Adipocyte (in vitro differentiated cells): ENCODE measurements at places on chromosomes 2 and 18.

DNA sequence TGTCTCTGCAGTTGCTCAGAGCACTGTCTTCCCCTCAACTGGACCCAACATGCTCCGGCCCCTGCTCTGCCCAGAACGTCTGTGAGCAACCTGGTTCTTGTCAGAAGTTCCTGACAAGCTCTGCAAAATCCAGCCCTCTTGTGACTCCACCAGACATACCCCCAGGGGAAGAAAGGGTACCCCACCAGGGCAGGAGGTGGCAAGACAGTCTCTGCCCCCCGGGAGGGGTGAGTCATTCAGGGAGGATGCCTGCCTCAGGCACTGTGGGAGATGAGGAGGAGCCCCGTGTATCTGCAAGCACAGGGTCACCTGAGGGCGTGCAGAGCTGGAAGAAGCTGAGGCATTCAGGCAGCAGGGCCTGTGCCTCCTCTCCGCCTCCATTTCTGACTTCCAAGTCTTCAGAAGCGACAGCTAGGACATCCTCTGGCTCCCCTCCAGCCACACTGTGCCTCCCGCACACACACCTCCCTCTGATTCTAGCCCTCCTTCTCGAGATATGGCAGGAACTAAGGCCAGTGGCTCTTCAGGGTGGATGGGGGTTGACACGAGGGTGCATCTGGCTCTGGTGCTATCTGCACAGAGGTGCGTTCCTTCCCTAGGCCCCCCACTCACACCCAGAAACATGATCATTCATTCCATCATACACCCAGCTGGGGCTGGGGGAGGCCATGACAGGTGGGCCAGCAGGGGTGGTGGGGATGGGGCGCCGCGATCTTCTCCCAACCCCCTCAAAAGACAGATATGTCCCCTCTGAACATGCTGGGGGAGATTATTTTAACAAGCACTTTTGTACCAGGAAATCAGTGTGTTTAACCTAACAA is 222.2 kb downstream of the CYP26B1 start:
- DNase-seq, result no peak

GRCh38 chr2:10083046-10083445 is 2.8 kb upstream of the CYS1 start:
- peak; percentile 9 for DNase-seq

GRCh38 chr2:219279916-219280516 is 850 bp downstream of the DNAJB2 start:
- DNase-seq, result no peak

GRCh38 chr18:44816477-44816876 is 135.8 kb downstream of the SETBP1 start:
- DNase-seq, result no peak

- DNase-seq, result no peak
Measured at GRCh38 chr18:42861271-42861670, 254.2 kb downstream of the RIT2 start.

DNA sequence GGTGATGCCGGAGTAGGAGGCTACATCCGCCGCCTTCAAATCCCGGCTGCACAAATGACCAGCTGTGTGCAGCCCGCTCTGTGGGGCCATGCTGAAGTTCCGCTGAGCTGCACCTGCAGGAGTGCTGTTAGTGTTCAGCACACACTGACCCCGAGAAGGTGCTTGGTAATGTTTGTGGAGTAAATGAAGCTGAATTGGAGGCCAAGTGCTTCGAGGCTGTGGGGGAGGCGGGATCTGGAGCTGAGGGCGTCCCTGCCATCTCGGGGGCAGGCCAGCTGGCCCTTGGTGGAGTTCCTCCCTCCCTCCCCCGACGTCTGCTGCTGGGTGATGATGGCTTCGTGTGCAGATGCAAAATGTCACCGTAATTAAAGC is 23.2 kb downstream of the KCNF1 start:
- DNase-seq, result no peak

- no peak for DNase-seq
Measured at GRCh38 chr2:67156796-67157195, 240.3 kb upstream of the ETAA1 start.

DNA sequence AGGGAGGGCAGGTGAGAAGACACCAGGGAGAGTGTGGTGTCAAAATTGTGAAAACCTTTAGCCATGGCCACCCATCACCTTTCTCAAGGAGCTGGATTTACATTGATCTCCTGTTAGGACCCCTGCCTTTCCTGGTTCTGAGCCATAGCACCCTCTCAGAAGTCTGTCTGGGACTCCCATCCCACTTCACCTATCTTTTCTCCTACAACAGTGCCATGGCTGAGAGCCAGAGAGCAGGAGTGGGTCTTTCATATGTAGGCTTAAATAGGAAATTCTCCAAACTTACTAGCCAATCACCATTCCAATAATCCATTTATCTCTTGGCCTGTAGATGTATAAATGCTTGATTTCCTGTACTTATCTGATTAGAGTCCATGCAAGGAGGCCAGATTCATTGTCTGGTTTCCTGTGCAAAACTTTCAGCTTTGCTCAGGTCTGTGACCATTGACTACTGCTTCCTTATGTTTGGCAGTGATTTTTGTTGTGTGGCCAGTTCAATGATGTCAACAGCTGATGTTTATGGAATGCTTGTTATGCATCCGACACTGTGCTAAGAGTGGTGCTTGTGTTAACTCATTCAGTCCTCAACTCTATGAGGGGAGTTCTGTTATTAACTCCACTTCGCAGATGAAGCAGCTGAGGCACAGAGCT is 57.6 kb upstream of the IGFBP5 start:
- DNase-seq, result no peak

DNA sequence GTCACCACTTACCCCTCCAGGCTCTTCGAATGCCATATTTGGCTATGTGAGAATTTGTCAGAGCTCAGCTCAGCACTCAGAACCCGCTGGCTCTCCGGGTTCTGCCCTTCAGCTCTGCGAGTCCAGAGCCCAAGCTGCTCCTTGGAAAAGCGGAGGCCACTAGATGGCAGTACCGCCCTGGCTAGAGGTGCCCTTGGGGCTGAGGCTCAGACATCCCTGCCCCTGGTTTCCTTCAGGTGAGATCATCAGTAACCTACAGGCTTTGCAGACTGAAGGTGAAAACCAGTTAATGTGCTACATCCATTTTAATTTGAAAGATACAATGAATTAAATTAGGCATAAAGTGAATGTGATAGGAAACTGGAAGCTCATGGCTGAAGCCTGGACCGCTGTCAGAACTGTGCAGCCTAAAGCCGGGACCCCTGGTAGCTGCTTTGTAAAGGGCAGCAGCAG is 285.6 kb downstream of the AGAP1 start:
- peak; percentile 88 for DNase-seq

DNA sequence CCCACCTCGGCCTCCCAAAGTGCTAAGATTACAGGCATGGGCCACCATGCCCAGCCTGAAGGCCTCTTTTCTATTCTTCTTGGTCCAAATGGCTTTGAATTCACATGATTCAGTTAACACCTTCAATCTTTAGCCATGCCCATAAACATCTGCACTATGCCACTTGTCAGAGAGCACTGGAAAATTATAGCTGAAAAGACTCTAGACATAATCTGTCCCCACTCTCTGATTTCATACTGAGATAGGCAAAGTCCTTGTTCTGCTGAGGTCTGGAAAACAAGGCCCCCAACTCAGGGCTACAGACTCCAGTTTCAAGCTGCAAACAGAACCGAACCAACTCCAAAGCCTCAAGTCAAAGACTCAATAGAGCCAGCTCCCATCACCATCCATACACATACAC is 170.7 kb downstream of the ANTXR1 start:
- no peak for DNase-seq

DNA sequence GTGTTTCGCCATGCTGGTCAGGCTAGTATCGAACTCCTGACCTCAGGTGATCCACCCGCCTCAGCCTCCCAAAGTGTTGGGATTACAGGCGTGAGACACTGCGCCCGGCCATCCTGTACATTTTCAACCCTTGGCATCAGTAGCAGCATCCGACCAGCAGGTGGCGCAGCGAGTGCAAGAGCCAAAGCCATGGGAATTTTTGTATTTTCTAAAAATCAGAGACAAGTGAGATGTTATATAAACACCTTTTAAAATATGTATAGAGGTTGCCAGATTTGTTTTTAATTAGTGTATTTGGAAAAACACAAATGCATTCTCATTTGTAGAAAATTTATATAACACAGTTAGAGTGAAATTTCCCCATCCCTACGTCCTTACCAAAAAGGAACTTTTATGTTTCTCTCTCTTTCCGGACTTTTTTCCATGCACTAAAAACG is 36.8 kb downstream of the MOGAT1 start:
- peak; percentile 92 for DNase-seq

DNA sequence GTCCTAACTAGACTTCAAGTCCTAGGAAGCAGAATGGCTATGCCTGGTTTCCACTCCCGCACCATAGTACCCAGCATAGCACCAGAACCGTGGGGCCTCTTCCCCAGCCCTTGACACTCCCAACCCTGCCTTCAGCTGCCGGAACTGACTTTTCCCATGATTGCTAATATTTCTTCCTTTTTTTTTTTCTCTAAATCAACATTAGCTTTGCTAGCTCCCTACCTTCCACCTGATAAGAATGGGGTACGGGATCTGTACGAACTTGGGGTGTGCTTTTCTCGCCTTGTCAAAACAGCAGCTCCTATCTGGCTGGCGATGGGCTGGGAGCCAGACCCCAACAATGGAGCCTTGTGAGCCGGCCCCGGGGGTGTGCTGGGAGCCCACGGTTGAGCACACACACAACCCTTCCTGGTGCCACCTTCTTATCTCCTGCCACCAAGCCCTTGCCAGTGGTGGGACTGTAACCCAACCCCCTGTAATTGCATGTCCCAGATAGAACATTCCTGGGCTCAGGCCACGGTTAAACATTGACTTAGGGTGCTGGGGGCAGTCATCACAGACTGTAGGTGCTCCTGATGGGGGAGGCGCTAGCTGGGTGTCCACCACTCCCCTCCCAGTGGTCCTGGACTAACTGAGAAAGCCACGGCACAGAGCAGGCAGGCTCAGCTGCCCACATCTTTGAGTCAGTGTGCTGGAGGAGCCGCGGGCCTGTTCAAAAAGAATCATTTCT is 213.0 kb upstream of the HAAO start:
- no peak for DNase-seq

GRCh38 chr2:232236200-232236599 is 142.4 kb upstream of the ALPP start:
- no peak for DNase-seq

DNA sequence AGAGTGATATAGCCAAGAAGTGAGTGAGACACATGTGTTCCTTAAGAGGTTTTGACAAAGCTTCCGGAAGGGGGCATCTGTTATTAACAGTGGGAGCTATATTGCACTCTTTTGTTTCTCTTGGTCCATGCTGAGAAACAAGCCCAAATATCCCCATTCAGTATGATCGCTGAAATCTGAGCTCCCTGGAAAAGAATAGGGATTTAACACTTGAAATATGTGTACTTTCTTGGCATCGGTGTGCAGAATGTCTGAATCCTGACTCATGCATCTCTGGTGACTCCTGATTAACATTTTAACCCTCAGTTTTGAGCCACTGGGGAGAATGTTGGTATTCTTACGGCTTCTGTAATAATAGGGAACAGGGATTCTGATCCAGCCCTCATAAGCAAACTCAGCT is 448.1 kb downstream of the TSN start:
- peak; percentile 44 for DNase-seq

DNA sequence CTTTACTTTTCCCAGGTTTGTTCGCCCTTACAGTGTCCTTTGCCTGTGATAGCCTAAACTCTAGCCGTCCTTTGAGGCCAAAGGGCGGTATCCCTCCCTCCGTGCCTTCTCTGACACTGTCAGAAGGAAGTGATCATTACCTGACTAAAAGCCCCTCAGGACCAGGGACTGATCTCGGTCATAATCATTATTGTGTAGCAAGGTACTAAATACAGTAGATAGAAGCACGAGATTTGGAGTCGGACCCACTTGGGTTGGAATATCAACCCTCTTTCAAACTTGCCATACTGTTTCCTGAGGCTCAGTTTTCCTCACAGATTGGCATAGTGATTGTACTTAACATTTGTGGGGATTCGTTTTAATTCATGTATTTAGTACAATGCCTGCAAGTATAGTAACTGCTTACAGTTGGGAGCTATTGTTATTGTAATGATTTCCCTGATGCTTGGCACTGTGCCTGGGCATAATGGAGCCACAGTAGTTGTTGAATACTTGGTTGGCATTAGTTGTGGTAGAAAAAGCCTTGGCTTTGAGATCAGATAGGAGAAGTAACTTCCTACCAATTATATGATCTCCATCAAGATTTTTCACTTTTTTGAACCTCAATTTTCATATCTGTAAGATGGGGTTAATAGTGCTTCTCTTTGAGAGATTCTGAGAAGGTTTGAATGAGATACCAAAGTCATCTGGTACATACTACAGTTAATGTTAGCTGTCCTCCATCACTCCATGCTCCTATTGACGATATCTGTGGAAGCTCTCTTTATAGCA is 836 bp downstream of the STK11IP start:
- DNase-seq, result peak; percentile 24

DNA sequence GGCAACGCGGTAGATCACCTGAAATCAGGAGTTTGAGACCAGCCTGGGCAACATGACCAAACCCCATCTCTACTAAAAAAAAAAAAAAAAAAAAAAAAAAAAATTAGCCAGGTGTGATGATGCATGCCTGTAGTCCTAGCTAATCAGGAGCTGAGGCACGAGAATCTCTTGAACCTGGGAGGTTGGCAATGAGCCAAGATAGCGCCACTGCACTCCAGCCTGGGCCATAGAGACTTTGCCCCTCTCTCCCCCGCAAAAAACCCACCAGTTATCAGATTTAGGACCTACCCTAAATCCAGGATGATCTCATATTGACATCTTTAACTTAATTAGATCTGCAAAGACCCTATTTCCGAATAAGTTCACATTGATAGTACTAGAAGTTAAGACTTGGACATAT is 29.2 kb upstream of the LDAH start:
- no peak for DNase-seq

GRCh38 chr2:224039770-224040440 is 819 bp upstream of the SERPINE2 start:
- DNase-seq, result no peak

GRCh38 chr2:19355931-19356544 is 2.4 kb downstream of the OSR1 start:
- DNase-seq, result peak; percentile 58

- DNase-seq, result no peak
Measured at GRCh38 chr2:111249806-111250205, 129.1 kb downstream of the BCL2L11 start.

DNA sequence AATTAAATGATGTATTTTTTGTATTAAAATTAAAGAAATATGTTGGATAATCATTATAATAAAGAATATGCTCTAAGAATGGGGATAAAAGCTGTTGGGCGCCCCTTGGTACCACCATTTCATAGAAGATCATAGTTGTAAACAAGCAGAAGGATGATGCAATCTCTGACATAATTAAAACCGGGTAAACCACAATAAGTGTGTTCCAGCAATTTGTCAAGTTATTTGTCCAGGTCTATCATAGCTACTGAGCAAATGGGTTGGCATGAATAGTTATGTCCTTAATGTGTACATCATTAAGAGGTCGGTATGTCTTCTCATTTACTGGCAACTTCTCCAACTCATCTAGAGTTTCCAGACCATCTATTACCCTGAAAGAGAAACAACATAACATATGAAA is 6.7 kb upstream of the CLK1 start:
- DNase-seq, result peak; percentile 31

- no peak for DNase-seq
Measured at GRCh38 chr18:69636529-69637301, 236.0 kb downstream of the DOK6 start.

- peak; percentile 63 for DNase-seq
Measured at GRCh38 chr2:170554278-170554955, 160.7 kb upstream of the SP5 start.
